ENCODE measurements at places on chromosomes 2 and 18. TPM values are rescaled to one million over a fixed set of nuclear protein-coding genes. Genes with fewer than 3 reads are reported as not detected.

The OSR1 gene
- 4.4 TPM for total RNA-seq

The SEPTIN10 gene
- 100.0 TPM for total RNA-seq

The KCNE4 gene
- 0.21 TPM for total RNA-seq

The CCDC178 gene
- total RNA-seq = not detected

- no peak overlapping the region for H3K4me3 ChIP-seq
- H3K4me1 ChIP-seq = no peaks in the 10 kb centered on the region
- no peaks in the 10 kb centered on the region for H3K36me3 ChIP-seq
- H3K27me3 ChIP-seq = no peaks in the 10 kb centered on the region
Observed at GRCh38 chr2:122078451-122078850, 323.0 kb downstream of the TSN start.

DNA sequence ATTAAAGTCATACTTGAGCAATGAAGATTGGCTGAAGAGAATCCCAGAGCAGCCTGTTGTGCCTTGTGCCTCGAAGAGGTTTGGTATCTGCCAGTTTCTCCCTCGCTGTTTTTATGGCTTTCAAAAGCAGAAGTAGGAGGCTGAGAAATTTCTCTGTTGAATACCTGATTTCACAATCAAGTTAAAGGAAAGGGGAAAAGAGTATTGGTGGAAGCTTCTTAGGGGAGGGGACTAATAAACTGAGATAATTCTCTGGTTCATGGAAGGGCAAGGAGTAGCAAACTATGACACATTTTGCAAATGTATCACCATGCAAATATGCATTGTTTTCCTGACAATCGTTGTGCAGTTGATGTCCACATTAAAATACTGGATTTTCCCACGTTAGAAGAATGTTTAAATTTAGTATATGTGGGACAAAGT is at the start of gene IL1B:
Gene IL1B (minus strand): TSS at position 85 of the 423 bp plus-strand sequence. CDS start 550 bp downstream, outside the sequence.
- no peak within 1 kb of the TSS for H3K27ac ChIP-seq
- H3K4me1 ChIP-seq = no peaks in the 10 kb centered on the region
- no peak within 1 kb of the TSS for H3K4me3 ChIP-seq
- DNase-seq = no peak
- peaks cover 2% of the 10 kb centered on the region for H3K27me3 ChIP-seq

DNA sequence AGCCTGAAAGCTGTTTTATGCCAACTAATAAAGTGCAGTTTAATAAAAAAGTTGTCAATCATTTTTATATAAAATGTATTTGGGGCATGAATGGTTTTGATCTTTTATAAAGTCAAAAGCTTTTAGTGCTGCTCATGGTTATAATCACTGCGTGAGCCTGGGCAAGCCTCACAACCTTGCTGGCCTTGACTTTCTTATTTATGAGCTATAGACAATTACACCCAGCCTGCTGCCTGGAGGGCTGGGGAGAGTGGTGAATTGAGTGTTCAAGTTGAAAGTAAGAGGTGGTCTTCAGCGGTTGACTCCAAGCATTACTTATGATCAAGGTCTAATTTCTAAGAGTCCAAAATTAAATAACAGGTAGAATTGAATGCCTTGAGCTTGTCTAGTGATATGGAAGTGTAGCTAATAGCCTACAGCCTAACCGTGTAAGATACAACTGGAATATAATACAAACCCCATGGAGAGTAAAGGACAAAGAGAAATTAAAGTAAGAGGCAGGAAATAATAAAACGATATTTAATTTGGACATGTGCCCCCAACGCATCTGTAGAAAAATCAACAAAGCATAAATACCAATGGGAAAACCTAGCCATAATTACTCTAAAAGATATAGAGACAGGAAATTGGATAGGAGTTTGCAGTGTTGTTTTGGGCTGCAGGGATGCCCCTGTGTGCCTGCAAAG is 106.0 kb upstream of the CYP1B1 start:
- no peaks in the 10 kb centered on the region for H3K27me3 ChIP-seq
- DNase-seq = no peak
- H3K4me1 ChIP-seq = no peaks in the 10 kb centered on the region
- H3K4me3 ChIP-seq = no peak overlapping the region

GRCh38 chr2:167361426-167361825 is 473.1 kb downstream of the XIRP2 start:
- H3K36me3 ChIP-seq = no peaks in the 10 kb centered on the region
- no peaks in the 10 kb centered on the region for H3K4me1 ChIP-seq
- H3K27ac ChIP-seq = no peak overlapping the region
- no peaks in the 10 kb centered on the region for H3K27me3 ChIP-seq
- no peak overlapping the region for H3K4me3 ChIP-seq
- no peak for DNase-seq

DNA sequence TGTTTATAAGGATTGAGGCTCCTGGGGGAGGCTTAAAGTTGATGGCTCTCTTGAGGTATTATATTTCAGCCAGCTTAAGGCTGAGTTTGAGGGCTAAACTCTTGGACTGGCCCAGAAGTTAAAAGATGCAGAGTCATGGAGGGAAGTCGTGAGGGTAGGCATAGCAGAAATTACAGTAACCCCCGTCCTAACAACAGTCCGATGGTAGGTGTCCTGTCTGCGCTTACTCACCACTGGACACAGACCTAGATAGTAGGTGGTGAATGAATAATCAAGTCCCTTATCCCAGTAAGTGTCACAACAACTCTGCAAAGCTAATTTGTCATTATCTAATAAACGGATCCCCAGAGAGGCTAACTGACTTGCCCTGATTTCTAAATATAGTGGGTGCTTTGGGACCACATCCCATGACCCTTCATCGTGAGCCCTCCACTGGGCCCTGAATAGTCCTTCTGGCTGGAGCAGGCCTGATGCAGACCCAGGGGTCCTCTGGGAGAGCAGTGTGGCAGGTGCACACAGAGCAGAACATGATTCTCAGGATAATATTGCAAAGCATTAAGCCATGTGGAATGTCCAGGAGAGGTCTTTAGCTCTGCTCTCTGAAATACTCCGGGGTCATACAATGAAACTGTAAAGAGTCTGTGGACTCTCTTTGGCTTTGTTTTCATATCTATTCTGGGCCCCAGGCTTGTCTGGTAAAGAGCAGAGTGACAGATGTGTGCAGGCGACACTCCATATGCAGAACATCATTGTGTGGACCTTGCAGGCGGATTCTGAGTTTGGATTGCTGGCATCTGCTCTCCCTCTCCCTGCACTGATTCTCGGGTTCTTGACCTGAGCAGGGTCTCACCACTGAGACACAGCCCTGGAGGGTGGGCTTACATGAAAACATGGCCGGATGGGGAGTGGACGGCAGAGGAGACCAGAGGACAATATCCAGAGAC is 98.1 kb downstream of the RNF144A start:
- H3K27ac ChIP-seq = no peak overlapping the region
- DNase-seq = no peak
- H3K36me3 ChIP-seq = no peaks in the 10 kb centered on the region
- no peaks in the 10 kb centered on the region for H3K27me3 ChIP-seq

- H3K4me3 ChIP-seq = no peak overlapping the region
- H3K36me3 ChIP-seq = no peaks in the 10 kb centered on the region
- no peaks in the 10 kb centered on the region for H3K4me1 ChIP-seq
- H3K27ac ChIP-seq = no peak overlapping the region
Observed at GRCh38 chr2:974502-974901, 23.9 kb downstream of the SNTG2 start.

- no peak overlapping the region for H3K27ac ChIP-seq
- peak; percentile 32 for DNase-seq
- H3K4me1 ChIP-seq = no peaks in the 10 kb centered on the region
- peaks cover 3% of the 10 kb centered on the region for H3K27me3 ChIP-seq
- H3K4me3 ChIP-seq = no peak overlapping the region
Observed at GRCh38 chr18:10787293-10787901, 261.6 kb downstream of the NAPG start.

DNA sequence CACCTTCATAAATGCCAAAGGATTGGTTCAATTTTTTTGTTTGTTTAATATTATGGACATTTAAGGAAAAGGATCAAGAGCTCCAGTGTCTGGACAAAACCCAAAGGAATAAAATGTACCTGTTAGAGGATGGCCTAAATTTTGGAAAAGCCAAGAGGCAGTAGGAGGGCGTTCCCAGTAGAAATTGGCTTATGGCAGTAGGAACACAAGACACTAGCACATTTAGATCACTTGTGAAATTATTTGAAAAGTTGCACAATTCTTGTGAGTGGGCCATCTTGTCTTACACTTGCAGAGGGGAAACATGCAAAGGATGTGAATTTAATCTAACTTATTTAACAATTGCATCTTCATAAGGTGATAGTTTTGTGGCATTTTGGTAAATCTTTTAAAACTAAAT is 3.2 kb downstream of the BZW1 start:
- H3K4me3 ChIP-seq = no peak overlapping the region
- H3K4me1 ChIP-seq = peaks cover 23% of the 10 kb centered on the region
- DNase-seq = no peak
- peaks cover 57% of the 10 kb centered on the region for H3K36me3 ChIP-seq
- H3K27ac ChIP-seq = no peak overlapping the region

DNA sequence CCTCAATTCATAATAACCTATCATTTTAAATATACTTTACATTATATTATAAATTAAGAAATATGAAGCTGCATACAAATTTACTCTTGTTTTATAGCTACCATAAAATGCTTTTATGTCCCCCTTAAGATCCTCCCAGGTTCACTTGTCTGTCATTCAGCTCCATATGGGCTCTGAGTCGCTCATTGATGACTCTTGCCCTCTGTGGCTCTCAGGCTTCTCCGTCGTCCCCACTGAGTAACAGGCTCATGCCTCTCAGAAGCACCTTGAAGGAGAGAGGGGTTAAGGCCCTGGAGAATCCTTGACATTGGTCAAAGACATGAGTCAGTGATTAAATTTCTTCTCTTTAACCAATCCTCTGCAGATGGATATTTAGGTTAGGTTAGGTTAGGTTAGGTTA is 6.2 kb upstream of the MCM6 start:
- H3K27me3 ChIP-seq = 0 out of 2 replicates have a peak, but pooled peaks cover 7% of the 10 kb centered on the region
- H3K4me1 ChIP-seq = no peaks in the 10 kb centered on the region
- DNase-seq = no peak
- no peak overlapping the region for H3K4me3 ChIP-seq
- no peak overlapping the region for H3K27ac ChIP-seq

GRCh38 chr2:140804700-140805260 is 1326.0 kb downstream of the LRP1B start:
- DNase-seq = no peak
- no peaks in the 10 kb centered on the region for H3K4me1 ChIP-seq
- no peak overlapping the region for H3K27ac ChIP-seq
- no peak overlapping the region for H3K4me3 ChIP-seq
- no peaks in the 10 kb centered on the region for H3K27me3 ChIP-seq

DNA sequence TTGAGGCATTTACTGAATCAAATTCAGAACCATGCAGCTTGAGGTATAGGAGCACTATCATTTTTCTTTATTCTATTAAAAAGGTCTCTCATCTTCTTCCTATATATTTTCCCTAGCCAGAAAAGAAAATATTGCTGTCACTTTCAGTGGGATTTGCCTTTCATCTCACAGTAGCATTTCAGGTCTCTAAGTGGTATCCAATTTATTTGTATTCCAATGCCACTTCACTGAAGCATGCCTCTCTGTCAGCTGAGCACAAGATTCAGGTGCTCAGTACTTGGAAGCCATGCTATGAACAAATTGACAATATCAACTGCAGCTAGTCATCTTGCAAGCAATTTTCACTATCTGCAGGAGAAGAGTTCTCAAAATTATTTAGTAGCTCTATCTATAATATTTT is 457.2 kb upstream of the SLC39A10 start:
- no peak overlapping the region for H3K27ac ChIP-seq
- H3K4me3 ChIP-seq = no peak overlapping the region
- no peaks in the 10 kb centered on the region for H3K36me3 ChIP-seq
- H3K27me3 ChIP-seq = no peaks in the 10 kb centered on the region
- H3K4me1 ChIP-seq = no peaks in the 10 kb centered on the region
